ENCODE measurements at places on chromosomes 1 and 21. TPM values are rescaled to one million over a fixed set of nuclear protein-coding genes. Genes with fewer than 3 reads are reported as not detected.

- no peak for DNase-seq
Measured at GRCh38 chr1:7943251-7943650, 2.6 kb upstream of the TNFRSF9 start.

DNA sequence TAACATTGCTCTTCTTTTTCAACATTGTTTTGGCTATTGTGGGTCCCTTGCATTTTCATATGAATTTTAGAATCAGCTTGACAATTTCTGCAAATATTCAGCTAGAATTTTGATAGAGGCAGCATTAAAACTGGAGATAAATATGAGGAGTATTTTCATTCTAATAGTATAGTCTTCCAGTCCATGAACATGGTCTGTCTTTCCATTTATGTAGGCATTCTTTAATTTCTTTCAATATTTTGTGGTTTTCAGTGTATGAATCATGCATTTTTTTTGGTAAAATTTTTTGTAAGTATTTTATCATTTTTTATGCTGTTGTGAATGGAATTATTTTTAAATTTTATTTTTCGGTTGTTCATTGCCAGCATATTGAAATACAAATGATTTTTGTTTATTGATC is 97.2 kb downstream of the DNAH14 start:
- DNase-seq, result no peak

GRCh38 chr1:44174630-44175029 is 33.2 kb upstream of the KLF18 start:
- no peak for DNase-seq

GRCh38 chr21:43657355-43658087 is 1.8 kb downstream of the HSF2BP start:
- no peak for DNase-seq

- DNase-seq, result no peak
Measured at GRCh38 chr21:41612674-41613532, 104.9 kb upstream of the TMPRSS2 start.

DNA sequence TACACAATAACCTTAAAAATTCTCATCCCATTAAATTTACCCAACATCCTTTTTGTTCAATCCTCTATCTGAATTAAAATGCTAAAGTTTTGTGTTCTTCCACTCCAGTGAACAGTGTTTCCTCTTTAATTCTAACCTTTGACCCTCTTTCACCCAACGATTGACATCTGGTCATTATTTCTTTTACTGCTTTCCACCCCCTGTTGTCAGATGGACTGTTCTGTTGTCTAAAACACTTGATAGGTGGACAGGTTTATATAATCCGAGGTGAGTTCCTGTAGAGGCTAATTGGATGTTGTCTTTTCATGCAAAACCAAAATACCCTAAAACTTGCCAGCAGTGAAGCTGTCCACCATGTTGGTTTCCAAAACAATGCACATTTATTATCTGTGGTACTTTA is 73.4 kb upstream of the SERTAD4 start:
- no peak for DNase-seq

DNA sequence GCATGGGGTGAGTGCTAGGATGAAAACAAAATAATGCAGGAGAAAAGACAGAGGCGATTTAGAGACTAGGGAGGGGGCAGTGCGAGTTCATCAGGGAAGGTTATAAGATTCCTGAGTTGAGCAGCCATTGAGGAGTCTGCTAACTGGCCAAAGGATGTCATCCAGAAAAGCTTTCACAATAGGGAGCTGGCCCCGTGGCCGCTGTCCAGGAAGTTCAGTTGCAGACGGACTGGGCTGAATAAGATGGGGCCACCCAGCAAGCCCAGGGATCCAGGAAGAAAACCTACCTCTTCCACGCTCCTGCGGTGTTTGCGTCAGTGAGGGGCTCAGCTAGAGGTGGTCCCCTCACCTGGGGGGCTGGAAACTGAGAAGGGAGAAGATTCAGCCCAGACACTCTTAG is 4.0 kb upstream of the PKP1 start:
- DNase-seq, result no peak

DNA sequence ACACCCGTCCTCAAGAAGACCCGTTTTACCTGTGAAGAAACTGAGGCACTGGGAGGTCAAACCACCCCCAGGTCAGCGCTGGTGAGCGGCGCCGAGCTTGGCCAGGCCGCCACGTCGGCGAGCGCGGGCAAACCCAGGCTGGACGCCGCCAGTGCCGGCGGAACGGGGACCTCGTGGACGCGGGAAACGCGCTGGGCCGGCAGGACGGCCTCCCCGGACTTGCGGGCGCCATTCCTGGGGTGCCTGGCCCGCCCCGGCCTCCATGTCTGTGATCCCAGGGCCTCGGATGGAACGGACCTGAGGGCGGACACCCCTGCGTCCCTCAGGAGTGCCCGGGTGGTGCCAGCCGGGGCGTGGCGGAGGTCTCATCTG is 764 bp upstream of the SUMO3 start:
- DNase-seq, result no peak

Gene MRPL24
- polyA plus RNA-seq, result 115 TPM

Gene RNASEL
- polyA plus RNA-seq, result 10.7 TPM

Gene PPM1J
- polyA plus RNA-seq, result 1.5 TPM

Gene AIM2
- polyA plus RNA-seq, result 0.63 TPM

All from urinary bladder (tissue), 4 donors.